ENCODE measurements at places on chromosomes 7 and 10. TPM values are rescaled to one million over a fixed set of nuclear protein-coding genes. Genes with fewer than 3 reads are reported as not detected.

CNTNAP2 gene
- 228 TPM for total RNA-seq

LRIT1 gene
- total RNA-seq = not detected

ING3 gene
- 43.6 TPM for total RNA-seq

NME8 gene
- not detected for total RNA-seq

CLRN3 gene
- not detected for total RNA-seq

ATP6V0A4 gene
- total RNA-seq = 0.69 TPM

C10orf120 gene
- not detected for total RNA-seq

GET4 gene
- 17.5 TPM for total RNA-seq

CTAGE15 gene
- 0.69 TPM for total RNA-seq

RALA gene
- 48.4 TPM for total RNA-seq

CHST12 gene
- total RNA-seq = 3.5 TPM

ZNF503 gene
- 4.8 TPM for total RNA-seq

GPRIN2 gene
- 31.8 TPM for total RNA-seq

SLC18A3 gene
- 2.8 TPM for total RNA-seq

RASA4 gene
- 56.5 TPM for total RNA-seq

TAS2R3 gene
- total RNA-seq = 4.6 TPM

C10orf71 gene
- not detected for total RNA-seq

ODAD2 gene
- 5.5 TPM for total RNA-seq

PDE1C gene
- total RNA-seq = 19.6 TPM

ITPRID1 gene
- total RNA-seq = 0.23 TPM

CTAGE6 gene
- not detected for total RNA-seq

BUD23 gene
- total RNA-seq = 36.7 TPM

CABCOCO1 gene
- 5.5 TPM for total RNA-seq

RBP4 gene
- 6.7 TPM for total RNA-seq

INHBA gene
- 12.7 TPM for total RNA-seq

CYP2C19 gene
- total RNA-seq = not detected

SLC26A3 gene
- not detected for total RNA-seq

ITGA8 gene
- total RNA-seq = 6.5 TPM

AKR1D1 gene
- total RNA-seq = not detected

GIMAP1 gene
- 1.4 TPM for total RNA-seq

SLC39A12 gene
- 20.1 TPM for total RNA-seq

TMEM26 gene
- total RNA-seq = 1.8 TPM

C10orf67 gene
- total RNA-seq = 1.2 TPM

NEUROG3 gene
- total RNA-seq = not detected

GJC3 gene
- total RNA-seq = not detected

FAM25A gene
- total RNA-seq = not detected

SPDYE6 gene
- not detected for total RNA-seq

ZNF716 gene
- total RNA-seq = not detected

ZNF727 gene
- total RNA-seq = 1.6 TPM

SFRP4 gene
- total RNA-seq = 3.2 TPM

CRYGN gene
- total RNA-seq = not detected

OR6V1 gene
- not detected for total RNA-seq

ADARB2 gene
- total RNA-seq = 9.0 TPM

RINT1 gene
- 20.5 TPM for total RNA-seq

FAM25G gene
- total RNA-seq = not detected

DRGX gene
- 0.23 TPM for total RNA-seq

Data from diencephalon (tissue), 1 donor.